Left colon (tissue), 2 donors: ENCODE measurements at places on chromosomes 7 and 10. TPM values are rescaled to one million over a fixed set of nuclear protein-coding genes. Genes with fewer than 3 reads are reported as not detected.

- DNase-seq = no peak
Measured at GRCh38 chr10:44511601-44512000, 126.7 kb upstream of the CXCL12 start.

The MRPS16 gene
- 116 TPM for total RNA-seq

DNA sequence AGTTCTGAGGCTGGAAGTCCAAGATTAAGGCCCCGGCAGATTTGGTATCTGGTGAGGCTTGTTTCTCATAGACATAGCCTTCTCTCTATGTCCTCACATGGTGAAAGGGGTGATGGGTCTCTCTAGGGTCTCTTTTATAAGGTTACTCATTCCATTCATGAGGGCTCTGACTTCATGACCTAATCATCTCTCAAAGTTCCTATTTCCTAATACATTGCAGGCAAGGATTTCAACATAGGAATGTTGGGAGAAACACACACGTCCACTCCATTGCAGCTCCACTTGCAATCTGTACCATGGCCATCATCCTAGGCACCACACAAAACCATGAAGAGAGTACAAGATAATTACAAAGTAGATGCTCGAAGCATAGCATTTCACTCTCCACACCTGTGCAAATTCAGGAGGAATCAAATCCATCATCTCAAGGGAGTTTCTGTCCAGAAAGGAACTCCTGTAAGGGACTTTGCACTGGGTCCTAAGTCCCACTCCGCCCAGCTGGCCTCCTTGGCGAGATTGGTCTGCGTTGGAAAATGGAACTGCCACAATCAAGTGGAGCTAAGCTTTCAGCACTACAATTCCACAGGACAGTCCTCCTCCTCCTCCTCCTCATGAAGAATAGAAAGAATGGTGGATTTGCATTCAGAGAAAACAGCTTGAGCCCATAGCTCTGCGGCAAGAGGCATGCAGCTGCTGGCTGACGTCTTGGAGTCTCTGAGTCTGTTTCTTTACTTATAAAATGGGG lies 8.8 kb downstream of the DDC start:
- DNase-seq = no peak

- DNase-seq = no peak
Measured at GRCh38 chr7:30659312-30659711, 22.9 kb downstream of the CRHR2 start.

GRCh38 chr7:152891837-152892236 lies 132.3 kb downstream of the ACTR3B start:
- no peak for DNase-seq

- peak; percentile 58 for DNase-seq
Measured at GRCh38 chr7:87058744-87059524, 520 bp downstream of the ELAPOR2 start.

DNA sequence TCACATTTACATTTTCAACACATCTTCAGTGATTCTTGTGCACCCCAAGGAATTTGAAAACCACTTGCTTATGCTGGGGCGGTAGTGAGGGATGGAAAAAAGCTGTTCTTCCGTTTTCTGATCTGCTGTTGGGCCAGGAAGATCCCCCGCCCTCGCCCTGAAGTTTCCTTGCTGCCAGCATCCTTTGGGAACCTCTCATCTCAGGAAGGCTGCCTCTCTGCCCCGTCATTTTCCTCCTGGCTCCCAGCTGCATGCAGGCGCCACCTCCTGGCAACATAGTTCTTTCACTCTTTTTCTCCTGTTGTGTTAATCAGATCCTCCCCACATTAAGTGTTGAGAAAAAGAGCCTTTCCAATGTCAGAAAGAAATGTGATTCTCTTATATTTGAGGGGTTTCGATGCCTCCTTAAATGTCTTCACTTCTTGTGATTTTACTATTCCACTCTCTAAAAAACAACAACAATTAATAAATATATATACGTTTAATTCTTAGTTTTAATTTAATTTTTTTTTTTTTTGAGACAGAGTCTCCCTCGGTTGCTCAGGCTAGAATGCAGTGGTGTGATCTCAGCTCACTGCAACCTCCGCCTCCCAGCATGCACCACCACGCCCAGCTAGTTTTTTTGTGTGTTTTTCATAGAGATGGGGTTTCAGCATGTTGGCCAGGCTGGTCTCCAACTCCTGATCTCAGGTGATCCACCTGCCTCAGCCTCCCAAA lies 122.9 kb downstream of the RALA start:
- peak; percentile 84 for DNase-seq

DNA sequence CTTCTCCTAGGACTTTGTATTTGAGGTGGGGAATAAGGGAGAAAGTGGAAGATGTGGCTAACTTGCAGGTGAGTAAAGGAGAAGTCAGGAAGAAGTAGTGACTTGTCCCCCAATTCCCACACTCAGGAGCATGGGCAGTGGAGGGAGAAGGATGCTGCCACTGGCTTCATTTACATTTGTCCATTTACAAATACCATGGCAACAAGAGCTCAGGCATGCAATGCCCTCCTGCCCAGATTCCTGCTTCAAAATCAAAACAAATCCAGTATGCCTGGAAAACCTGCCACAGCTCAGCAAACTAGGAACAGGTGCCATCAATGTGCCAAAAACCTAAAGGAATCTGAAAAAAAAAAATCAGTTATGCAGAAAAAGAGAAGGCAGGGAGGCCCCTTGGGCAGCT lies 139.9 kb downstream of the KCNMA1 start:
- DNase-seq = no peak
